Left ventricle myocardium superior (tissue), 1 donor: ENCODE measurements at places on chromosomes 4 and X.

- no peak for DNase-seq
These were observed 72.9 kb downstream of the ADAMTS3 start for GRCh38 chr4:72496119-72496518.

GRCh38 chr4:9602389-9602914 lies 158.2 kb downstream of the DEFB131A start:
- no peak for DNase-seq

GRCh38 chrX:129577877-129578276 lies 37.8 kb downstream of the OCRL start:
- DNase-seq = no peak

DNA sequence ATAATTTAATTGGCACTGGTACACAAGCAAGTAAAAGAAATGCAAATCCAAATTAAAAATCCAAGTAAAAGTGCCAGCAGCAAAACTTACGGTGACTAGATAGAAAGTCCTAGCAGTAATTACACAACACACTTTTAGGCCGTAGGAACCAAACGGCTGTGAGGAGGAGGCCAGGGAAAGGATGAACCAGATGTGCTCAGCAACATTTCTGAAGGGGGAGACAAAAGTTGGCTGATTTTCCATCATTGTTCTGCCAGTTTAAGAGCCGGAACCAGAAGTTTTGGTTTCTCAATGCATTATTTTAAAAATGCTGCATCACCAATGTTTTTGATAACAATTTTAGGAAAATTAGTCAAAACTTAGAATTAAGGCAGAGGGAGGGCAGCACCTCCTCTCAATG lies 68.7 kb upstream of the ENPP6 start:
- DNase-seq = no peak

DNA sequence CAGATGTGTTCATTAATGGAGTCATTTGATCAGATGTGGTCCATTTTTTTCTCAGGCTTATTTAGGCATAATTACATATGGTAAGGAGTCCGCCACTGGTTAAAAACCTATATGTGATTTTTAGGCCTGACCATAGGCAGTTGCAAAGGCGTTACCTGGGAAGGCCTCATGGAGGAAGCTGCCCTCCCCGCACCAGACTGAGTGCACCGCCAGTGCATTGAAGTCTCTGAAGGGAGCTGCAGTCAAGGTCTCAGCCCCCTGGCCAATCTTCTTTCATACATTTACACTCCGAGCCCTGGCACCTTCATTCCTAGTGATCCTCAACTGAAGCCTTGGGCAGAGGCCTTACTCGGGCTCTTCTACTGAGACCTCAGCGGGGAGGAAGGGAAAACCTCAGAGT lies 898.2 kb upstream of the AGA start:
- no peak for DNase-seq

GRCh38 chr4:148539387-148539786 lies 97.2 kb upstream of the NR3C2 start:
- DNase-seq = no peak

GRCh38 chr4:151094290-151094751 lies 5.1 kb upstream of the RPS3A start:
- DNase-seq = no peak

- DNase-seq = no peak
These were observed 45.6 kb upstream of the FAM9C start for GRCh38 chrX:13090027-13090338.
